ENCODE measurements at places on chromosomes 7 and 10.

- DNase-seq, result no peak
Observed at GRCh38 chr10:47206449-47207280, 93.3 kb upstream of the GDF10 start.

DNA sequence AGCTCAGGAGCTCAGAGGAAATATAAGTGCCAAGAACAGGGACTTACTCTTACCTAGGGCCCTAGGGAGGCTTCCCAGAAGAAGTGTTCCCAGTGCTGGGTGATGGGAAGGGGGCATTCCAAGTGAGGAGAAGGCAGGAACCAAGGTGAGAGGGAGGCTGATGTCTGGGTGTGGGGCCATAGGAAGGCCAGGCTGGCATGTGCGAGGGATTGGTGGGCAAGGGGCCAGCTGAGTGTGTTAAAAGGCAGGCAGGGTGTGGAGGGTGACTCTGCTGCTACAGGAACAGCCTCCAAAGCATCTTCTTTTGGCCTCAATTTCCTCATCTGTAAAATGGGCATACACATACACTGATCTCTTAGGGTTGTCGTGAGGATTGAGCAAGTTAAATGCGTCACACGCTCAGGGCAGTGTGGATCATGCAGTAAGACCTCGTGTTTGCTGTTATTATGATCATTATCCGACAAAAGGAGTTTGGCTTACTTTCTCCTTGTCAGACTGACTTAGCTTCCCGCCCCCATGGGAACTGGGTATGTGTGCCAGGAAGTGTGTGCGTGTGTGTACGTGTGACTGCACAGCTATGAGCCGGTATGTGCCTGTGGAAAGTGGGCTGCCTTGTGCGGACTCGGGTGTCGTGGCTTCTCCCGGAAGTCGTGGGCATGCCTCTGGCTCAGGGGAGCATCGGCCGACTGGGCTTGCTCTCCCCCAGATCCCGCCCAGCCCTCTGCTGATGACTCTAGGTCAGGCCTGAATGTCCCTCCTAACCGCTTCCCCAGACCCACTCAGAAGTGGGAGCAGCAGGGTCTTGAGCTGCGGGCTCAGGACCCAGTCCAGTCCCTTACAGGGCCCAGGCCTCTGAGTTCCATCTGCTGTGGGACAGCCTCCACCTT lies 59.6 kb downstream of the NEURL1 start:
- DNase-seq, result no peak

- DNase-seq, result no peak
Observed at GRCh38 chr7:561631-562373, 42.2 kb upstream of the PDGFA start.

- peak; percentile 30 for DNase-seq
Observed at GRCh38 chr10:119315128-119316001, 108.0 kb downstream of the GRK5 start.

- no peak for DNase-seq
Observed at GRCh38 chr10:69317626-69318105, 39.4 kb downstream of the HK1 start.

GRCh38 chr7:55588379-55588699 lies 16.0 kb upstream of the VOPP1 start:
- no peak for DNase-seq

GRCh38 chr7:111029574-111030251 lies 61.2 kb upstream of the LRRN3 start:
- no peak for DNase-seq

GRCh38 chr10:130440971-130441370 lies 304.8 kb downstream of the GLRX3 start:
- DNase-seq, result no peak

DNA sequence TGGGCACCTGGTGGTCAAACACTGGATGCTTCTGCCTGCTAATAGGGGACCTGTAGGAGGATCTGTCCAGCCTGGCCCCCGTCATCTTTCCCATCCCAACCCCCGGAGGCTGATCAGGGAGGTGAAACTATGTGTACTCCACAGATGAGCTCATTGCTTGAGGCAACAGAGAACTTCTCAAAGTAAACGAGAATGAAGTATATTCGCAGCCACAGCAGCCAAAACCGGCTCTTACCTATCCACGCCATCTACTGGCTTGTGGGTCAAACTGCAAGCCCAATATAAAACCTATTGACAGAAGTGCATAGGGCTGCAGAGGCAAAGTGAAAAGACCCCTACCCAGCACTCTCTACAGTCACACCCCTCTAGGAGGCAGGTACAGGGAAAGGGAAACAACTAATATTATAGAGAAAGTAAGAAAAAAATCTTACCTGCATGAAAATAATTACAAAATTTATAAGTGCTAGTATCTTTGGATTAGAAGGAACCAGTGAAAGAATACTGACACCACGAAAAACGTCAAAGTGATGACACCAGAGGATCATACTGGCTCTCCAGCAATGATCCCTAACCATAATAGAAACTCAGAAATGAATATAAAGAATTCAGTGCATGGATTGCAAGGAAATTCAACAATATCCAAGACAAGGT lies 973.5 kb downstream of the ANKRD7 start:
- DNase-seq, result no peak

DNA sequence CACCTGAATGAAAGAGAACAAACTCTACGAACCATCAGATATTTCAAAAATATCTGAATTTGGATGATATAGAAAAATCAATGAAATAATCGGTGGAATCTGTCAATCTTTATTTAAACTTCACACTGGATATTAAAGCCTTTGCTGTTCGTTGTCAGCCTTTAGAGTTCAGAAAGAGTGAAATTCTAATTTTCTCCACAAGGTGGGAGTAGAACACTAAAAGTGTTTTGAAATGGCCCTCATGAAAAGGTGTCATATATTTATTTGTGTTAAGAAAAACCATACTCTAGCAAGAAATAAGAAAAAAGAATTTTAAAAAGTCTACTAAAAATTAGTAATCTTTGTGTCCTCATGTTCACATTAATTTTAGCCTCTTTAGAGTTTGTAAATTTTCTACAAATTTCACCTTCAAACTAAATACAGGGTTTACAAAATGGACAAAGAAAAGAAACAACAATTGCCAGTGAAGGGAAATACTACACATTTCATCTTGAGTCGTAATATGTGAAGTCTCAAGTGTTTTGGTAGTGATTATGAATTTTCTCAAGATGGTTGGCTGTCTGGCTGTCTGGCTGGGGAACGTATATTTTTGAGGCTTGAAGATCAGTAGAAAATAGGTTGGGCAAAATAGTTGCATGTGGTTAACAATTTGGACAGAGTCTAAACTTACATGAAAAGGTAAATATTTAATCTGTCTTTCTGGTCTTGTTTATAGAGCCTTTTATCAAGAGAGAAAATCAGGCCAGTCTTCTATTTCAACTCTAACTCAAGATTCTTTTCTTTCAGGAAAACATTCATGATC lies 43.7 kb downstream of the DNAJB9 start:
- no peak for DNase-seq

DNA sequence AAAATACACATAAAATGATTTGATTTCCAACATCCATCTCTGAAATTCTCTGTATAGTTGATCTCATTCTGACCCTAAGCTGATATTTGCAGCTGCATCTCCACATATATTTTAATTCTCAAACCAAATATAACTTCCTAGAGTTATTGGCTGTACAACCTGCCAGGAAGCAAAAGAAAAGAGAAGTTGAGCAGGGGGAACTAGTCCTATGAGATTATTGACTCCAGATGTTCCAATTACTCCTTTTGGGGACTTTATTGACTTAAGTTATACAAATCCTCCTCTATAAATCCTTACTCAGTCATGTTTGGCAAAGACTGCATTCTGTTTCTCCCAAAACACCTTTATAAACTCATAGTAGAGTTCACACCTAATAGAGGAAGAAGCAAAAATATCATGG lies 599.4 kb upstream of the ANKRD30A start:
- no peak for DNase-seq

- DNase-seq, result no peak
Observed at GRCh38 chr7:44394636-44395035, 69.2 kb upstream of the CAMK2B start.

DNA sequence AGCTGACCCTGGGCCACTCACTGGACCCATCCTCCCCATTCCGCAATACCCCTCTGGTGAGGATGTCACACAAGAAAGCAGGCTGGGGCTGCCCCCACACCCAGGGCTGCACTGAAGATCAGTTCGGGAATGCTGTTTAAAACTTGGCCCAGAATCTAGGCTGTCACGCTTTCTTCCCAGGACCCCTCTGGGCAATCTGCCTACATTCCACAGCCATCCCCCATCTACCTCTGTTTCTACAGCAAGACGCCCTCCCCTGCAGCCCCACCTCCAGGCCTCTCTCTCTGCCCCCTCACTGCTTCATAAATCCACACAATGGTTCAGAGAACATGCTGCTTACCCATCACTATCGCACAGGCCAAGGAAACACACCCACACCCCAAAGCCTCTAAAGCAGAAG lies 36.1 kb downstream of the XPNPEP1 start:
- DNase-seq, result no peak

- no peak for DNase-seq
Observed at GRCh38 chr7:112529521-112529920, 48.7 kb downstream of the LSMEM1 start.

GRCh38 chr10:100969187-100970075 lies at the start of gene SEMA4G:
TSS of gene SEMA4G (plus strand) at chr10:100969504. CDS start at chr10:100972913, 3,409 bp downstream.
- peak; percentile 29 for DNase-seq

DNA sequence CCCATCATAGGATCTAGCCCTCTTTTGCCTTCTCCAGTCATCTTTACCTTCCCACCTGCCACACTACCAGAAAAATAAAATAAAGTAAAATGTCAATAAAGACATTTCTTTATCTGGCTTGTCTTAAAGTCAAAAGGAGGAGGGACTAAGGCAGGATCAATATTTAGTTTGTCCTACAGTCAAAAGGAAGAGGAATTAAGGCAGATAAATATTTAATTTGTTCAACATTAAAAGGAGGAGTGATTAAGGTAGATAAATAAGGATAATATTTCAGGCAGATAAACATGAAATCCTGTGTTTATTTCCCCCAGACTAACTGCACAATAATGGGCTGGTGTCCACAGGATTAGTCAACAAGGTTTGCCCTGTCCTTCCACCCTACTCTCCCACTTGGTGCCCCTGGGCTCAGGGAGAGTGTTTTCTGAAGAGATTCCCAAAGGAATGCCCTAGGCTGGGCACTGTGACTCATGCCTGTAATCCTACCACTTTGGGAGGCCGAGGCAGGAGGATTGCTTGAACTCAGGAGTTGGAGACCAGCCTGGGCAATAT lies 18.3 kb upstream of the MSMB start:
- no peak for DNase-seq

DNA sequence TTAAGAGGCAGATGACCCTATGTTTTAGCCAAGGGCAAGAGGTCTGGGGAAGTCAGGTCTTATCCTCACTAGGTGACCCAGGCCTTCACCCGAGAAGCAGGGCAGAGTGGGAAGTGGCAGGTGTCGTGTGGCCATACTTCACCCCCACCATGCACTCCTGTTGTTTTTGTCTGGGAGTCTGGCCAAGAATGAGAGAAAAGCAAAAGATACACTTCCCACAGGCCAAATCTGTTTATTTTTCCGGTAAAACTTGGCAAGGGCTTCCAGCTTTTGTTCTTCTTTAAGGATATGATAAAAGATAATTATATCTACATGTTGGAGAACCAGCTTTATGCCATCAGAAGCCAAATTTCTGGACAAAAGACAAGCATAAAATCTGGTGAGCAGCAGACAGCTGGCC lies 137.4 kb upstream of the CDC14C start:
- DNase-seq, result no peak

- DNase-seq, result no peak
Observed at GRCh38 chr7:36874041-36874440, 149.7 kb upstream of the AOAH start.
